ENCODE measurements at places on chromosomes 12 and 14.

GRCh38 chr12:110198386-110198785 is 74.2 kb downstream of the IFT81 start:
- H3K36me3 ChIP-seq, result no peaks in the 10 kb centered on the region
- DNase-seq, result no peak

DNA sequence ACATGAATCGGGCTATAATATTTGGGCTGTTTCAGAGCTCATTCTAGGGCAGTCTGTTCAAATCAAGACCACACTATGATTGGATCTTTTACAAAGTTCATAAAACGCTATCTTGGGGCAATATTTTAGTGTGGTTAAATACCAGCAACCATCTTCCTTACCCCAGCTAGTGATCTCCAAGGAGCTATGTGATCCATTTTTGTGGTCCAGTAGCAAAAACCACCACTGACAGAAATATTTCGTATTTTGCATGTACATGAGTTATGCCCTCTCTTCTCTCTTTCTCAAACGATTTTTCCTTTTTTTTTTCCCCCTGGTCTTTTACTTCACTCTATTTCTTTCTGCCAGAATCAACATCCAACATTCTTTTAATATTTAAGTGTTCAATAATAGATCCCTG is 280.6 kb upstream of the KITLG start:
- H3K4me1 ChIP-seq, result no peaks in the 10 kb centered on the region
- no peak overlapping the region for H3K27ac ChIP-seq

- no peak overlapping the region for H3K4me3 ChIP-seq
- no peaks in the 10 kb centered on the region for H3K4me1 ChIP-seq
- no peaks in the 10 kb centered on the region for H3K27me3 ChIP-seq
- no peak overlapping the region for H3K27ac ChIP-seq
- no peak for DNase-seq
Measured at GRCh38 chr12:78359520-78359919, 505.1 kb upstream of the SYT1 start.

DNA sequence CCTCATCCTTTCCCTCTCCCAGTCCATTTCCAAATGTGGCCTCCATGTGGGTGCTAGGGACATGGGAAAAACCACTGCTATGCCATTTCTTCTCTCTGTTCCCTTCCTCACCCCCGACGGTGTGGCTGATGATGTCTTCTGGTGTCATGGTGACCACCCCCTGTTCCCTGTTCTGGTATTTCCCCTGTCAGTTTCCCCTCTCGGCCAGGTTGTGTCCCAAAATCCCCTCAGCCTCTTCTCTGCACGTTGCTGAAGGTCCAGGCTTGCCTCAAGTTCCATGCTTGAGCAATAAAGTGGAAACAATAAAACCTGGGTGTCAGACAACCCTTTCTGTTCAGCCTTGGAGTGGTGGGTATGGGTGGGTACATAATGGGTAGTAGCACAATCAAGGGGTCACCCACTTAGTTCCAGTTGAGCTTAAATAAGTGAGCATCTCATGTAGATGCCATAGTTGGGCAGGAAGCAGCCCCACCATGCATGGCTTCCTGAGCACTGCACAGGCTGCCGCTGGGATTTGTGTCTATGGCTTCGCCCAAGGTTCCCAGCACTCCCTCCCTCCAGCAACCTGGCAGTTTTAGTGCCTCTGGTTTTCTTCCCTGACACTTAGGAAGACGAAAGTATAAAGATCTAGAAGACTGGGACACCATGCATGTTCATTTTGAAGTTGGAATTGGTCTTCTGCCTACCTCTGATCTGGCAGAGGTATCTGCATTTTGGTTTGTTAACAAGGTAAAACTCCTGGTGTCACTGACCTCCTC is 8.7 kb upstream of the ITFG2 start:
- H3K4me1 ChIP-seq, result no peaks in the 10 kb centered on the region
- DNase-seq, result no peak
- H3K27me3 ChIP-seq, result no peaks in the 10 kb centered on the region
- no peak overlapping the region for H3K4me3 ChIP-seq
- H3K27ac ChIP-seq, result no peak overlapping the region

- no peaks in the 10 kb centered on the region for H3K27me3 ChIP-seq
- no peak for DNase-seq
- no peak overlapping the region for H3K4me3 ChIP-seq
- H3K27ac ChIP-seq, result no peak overlapping the region
Measured at GRCh38 chr14:99586761-99587459, 17.1 kb downstream of the CCDC85C start.

DNA sequence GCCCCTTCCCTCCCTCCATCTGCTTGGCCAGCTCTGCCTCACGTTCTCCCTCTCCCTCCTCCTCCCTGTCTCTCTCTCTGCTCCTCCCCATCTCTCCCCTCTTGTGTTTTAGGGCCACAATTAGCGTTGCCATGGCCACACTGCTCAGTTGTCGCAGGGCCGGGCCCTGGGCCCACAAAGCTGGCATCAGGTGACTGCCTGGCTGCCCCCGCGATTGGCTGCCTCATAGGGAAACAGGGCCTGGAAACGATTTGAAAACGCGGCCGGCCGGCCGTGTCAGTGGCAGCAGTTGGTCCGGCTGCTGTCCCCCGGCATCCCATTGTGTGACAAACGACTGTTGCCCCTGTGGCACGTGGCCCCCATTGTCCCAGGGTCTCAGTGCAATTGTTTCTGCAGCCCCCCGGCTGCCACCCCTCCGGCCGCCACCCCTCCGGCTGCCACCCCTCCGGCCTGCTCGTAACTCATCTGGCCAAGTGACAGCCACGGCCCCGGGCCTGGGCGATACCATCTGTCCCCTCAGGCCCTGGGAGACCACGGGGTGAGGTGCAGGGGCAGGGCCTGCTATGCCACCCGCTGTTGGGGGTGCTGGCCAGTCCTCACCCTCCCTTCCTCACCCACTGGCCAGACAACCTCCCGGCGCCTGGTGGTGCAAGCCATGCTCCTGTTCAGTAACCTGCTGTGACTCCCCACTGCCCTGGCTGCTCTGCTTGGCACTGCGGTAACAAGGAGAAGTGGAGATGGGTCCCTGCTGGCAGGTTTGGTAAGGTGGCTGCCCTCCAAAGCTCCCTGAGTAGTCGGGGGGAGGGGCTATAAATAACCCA is 17.4 kb downstream of the FOXN4 start:
- H3K36me3 ChIP-seq, result no peaks in the 10 kb centered on the region
- H3K27ac ChIP-seq, result no peak overlapping the region
- no peaks in the 10 kb centered on the region for H3K4me1 ChIP-seq
- H3K4me3 ChIP-seq, result no peak overlapping the region

GRCh38 chr14:79179985-79180384 is 1009.8 kb downstream of the NRXN3 start:
- no peaks in the 10 kb centered on the region for H3K36me3 ChIP-seq
- H3K4me3 ChIP-seq, result no peak overlapping the region
- H3K27ac ChIP-seq, result no peak overlapping the region
- H3K27me3 ChIP-seq, result no peaks in the 10 kb centered on the region
- H3K4me1 ChIP-seq, result no peaks in the 10 kb centered on the region
